ENCODE measurements at places on chromosomes 1 and 21. TPM values are rescaled to one million over a fixed set of nuclear protein-coding genes. Genes with fewer than 3 reads are reported as not detected.

The OR2AK2 gene
- total RNA-seq = not detected

The CR1 gene
- total RNA-seq = not detected

The RNU1-4 gene
- total RNA-seq = under 0.01 TPM

The GUCA2B gene
- total RNA-seq = not detected

The NBPF6 gene
- 1.8 TPM for total RNA-seq

The CD5L gene
- not detected for total RNA-seq

The LRRC8C gene
- total RNA-seq = 1.4 TPM

The FRRS1 gene
- 3.8 TPM for total RNA-seq

The LHX8 gene
- total RNA-seq = 1.3 TPM

The UBE4B gene
- 30.6 TPM for total RNA-seq

The SMIM1 gene
- total RNA-seq = not detected

The FCRL1 gene
- not detected for total RNA-seq

The C1orf94 gene
- 0.08 TPM for total RNA-seq

The AMY1B gene
- not detected for total RNA-seq

The LYPD8 gene
- 0.56 TPM for total RNA-seq
